ENCODE measurements at places on chromosomes 11 and 22.

DNA sequence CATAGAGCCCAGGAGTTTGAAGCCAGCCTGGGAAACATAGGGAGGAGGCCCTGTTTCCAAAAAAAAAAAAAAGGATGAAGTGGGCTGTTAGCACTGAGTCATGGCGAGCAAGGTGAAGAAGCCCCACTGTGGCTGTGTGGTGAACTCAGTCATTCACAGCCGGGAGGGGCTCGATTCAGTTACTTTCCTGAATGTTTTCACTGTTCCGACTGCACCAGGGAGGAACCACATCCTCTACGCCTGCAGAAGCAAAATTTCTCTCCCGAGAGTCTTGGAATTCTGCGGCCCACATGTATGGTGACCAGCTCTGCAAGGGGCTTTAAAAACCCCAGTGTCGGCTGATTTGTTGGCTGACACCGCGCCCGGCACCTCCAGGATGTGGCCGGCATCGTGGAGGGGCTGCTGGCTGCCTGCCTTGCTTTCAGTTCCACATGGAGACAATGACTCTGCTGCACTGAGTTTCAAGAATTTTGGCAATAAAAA is 27.8 kb upstream of the GRAMD4 start:
- no peak for DNase-seq

DNA sequence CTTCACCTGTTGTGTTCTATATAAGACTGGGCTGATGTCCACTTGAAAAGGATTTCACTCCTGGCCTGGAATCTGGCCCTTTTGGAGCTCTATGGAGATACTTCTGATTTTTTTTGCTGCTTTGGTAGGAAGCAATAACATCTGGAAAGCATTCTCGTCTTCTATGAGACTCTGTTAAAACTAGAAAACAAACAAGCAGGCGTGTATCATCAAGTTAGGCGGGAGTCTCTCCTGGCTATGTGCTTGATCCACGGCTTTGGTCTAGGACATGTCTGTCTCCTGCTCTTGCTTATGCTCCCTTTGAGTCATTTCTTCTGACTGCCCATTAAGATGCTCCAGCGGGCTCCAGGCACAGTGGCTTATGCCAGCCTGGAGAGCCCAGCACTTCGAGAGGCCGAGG is 121.4 kb upstream of the TTC12 start:
- DNase-seq = no peak

GRCh38 chr11:26842478-26843282 is 120.8 kb upstream of the SLC5A12 start:
- DNase-seq = no peak

- no peak for DNase-seq
Observed at GRCh38 chr11:59112494-59112893, 5.5 kb downstream of the FAM111B start.

- DNase-seq = no peak
Observed at GRCh38 chr11:115428306-115428705, 75.9 kb downstream of the CADM1 start.

DNA sequence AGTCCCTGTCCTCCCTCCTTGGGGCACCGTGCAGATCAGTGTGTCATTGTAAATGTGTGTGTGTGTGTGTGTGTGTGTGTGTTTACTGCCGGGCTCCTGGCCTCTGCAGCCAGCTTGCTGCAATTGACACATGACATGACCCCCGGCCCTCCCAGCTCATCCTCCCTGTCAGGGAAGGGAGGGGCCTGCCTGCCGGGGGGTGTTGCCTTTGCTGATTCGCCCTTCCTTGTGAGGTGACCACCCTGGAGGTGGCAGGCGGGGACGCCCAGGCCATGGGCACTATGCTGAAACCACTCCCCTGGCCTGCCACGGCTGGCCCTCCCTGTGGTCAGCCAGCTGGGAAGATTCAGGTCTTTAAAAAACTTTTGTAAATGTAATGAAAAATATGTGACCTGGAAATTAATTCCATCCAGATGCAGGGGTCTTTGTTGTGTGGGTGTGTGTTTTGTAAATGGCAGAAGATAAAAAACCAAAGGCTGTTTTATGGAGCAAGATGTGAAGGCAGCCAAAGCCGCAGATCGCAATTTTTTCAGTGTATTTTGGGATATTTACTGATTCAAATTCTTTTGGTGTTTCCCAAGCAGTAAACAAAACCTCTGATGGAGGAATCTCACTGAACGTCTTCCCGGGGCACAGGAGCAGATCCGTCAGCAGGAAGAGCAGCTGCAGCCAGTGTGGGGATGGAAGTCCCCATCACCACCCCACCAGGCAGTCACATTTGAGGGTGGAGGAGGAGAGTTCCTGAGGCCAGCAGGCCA is 23.2 kb downstream of the SHISAL1 start:
- DNase-seq = no peak

GRCh38 chr11:108497317-108498045 is 703 bp downstream of the POGLUT3 start:
- peak; percentile 94 for DNase-seq

DNA sequence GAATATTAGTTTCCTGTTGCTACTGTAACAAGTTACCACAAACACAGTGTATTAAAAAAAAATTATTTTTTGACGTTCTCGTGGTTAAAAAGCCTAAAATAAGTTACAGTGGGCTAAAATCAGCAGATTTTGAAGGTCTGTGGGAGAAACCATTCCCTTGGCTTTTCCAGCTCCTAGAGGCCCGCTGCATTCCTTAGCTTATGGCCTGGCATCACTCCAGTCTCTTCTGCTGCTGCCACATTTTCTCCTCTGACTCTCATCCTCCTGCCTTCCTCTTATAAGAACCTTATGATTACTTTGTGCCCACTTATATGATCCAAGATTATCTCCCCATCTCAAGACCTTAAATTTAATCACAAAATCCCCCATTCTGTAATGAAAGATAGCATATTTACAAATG is 392.7 kb downstream of the GUCY1A2 start:
- DNase-seq = no peak

DNA sequence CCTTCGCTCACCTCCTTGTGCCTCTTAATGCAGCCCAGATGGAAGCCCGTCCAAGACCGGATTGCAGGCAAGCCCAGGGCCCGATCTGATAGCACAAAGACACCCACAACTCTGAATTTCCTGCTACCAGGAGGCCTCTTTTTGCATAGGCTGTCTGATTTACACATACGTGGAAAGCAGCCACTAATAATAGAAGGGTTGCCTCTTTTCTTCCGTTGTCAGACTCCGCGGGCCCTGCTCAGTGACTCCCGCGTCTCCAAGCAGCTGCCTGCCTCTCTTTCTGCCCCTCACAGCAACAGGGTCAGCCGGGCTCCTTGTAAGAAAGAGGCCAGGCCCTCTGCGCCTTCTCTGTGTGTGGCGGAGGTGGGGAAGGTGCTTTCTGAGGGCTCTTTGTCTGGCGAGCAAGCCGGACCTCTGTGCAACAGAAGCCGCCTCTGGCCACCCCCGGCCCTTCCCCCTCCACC is 26.7 kb downstream of the FLI1 start:
- no peak for DNase-seq

GRCh38 chr22:44580176-44581095 is 82.4 kb upstream of the RTL6 start:
- DNase-seq = no peak

GRCh38 chr11:20973940-20974559 is 304.7 kb downstream of the NELL1 start:
- DNase-seq = no peak

DNA sequence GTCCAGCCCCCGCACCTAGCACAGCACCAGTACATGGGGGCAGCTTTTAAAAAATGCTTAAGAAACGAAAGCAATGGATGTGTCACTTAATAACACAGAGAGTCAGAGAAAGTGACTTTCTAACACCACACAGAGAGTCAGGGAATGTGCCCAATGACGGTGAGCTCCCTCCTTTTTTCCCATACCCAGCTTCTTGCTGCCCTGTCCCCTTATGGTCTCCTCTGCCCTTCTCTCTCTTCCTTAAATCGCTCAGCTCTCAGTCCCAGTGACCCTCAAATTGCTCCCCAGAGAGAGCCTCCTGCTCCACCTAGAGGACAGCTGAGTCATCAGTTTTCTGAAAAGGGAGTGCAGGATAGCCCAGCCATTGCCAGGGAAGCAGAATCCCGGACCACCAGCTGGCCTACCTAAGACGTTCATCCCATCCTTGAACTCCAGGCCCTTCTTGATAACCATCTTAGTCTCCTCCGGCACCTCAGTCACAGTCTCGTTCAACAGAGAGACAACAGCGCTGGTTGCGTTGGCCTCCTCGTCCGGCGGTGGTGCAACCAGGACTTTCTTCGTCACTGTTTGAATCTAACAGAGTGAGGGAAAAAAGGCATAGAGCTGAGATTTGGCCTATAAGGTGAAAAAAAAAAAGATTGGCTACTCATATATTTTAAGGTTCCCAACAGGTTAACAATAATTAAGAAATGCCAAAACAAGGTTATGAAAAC is 113.5 kb downstream of the SLC1A2 start:
- DNase-seq = no peak

DNA sequence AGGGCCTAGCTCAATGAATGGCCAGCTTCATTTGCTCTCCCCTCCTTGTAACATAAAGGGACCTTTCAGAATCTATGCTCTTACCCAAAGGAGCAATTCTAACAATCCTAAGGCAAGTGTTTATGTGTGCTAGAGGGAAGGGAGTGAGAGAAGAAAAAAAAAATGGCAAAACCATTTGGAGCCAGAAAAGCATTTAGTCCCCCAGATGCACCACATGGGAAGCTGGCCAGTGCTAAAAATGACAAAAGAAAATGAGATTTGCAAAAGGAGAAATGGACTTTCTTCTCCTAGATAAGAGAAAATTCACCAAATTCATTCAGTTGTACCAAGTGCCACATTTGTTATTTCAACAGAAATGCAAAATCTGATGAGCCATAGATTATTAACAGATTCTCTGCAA is 52.8 kb downstream of the SERGEF start:
- no peak for DNase-seq

DNA sequence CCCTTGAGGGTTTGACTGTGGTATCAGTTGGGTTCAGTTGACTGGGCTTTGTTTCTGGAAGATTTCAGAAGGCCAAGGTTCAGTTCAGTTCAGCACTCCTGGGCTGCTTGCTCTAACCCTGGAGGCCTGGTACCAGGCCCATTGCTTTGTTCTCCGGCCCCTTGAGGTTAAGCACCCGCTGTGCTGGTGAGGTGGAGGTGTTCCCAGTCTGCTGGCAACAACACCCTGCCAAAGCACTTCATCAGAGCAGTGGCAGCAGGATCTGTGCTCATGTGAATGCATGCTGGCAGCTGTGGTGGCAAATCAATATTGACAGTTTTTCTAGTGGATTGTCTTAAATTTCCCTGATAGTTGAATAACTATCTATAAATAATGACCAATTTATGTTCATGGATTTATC is 3.8 kb upstream of the SCGB1D1 start:
- no peak for DNase-seq

DNA sequence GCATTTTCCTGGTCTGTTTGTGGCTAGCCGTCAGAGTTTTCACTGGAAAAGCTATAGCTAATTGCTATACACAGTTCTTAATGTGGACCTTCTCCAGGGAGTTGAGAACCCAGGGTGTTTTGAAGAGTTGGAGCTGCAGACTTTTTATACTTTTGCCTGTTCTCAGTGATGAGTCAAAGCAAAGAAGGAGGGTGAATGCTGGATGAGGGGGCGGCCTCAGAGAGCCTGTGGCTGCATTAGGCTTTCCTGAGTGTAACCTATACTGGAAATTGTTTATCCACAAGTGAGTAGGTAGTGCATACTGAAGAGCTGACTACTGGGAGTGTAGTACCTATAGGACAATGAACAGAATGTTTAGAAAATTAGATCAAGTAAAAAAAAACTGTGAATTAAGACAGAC is 79.7 kb upstream of the HORMAD2 start:
- no peak for DNase-seq
